ENCODE measurements at places on chromosomes 11 and 22.

DNA sequence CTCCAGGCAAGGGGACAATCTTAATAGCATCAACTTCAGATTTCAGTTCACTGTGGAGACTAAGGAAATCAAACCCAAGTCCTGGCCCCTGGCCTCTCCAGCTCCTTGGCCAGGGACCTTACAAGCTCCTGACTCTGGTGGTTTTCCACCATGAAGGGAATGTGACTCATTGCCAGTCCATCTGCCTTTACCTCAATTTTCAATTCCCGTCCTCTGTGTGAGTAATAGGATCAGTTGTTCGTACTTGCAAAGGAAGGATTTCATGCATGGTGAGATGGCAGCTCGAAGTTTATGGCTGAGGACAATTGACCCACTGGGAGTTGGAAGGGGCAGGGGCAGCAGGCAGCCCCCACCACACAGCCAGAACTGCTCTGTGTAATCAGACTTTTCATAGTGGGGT, 42.5 kb downstream of the INSC start:
- DNase-seq, result no peak

DNA sequence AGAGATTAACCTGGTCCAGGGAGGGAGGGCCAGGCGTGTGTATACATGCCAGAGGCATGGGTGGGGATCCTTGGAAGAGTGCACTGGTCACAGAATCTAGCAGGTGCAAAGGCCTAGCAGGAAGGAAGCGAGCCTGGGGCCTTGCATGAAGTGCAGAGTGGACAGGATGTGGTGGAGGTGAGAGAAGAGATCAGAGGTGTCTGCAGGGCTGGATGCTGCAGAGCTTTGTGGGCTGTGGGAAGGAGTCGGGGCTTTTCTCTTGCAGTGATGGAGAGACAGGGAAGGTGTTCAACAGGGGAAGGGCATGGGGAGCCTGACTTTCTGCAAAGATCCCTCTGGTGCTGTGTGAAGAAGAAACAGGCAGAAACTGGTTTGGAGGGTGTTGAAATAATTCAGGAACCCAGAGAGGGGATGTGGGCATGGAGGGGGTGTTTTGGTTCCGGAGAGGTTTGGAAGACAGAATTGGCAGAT, 2.5 kb upstream of the TPST2 start:
- DNase-seq, result no peak

- DNase-seq, result no peak
Measured at GRCh38 chr22:46626911-46627805, 7.0 kb downstream of the GRAMD4 start.

- no peak for DNase-seq
Measured at GRCh38 chr22:27317096-27317495, 484.5 kb downstream of the MN1 start.
